HTR-8/SVneo (cell line): ENCODE measurements at places on chromosomes 7 and 10.

DNA sequence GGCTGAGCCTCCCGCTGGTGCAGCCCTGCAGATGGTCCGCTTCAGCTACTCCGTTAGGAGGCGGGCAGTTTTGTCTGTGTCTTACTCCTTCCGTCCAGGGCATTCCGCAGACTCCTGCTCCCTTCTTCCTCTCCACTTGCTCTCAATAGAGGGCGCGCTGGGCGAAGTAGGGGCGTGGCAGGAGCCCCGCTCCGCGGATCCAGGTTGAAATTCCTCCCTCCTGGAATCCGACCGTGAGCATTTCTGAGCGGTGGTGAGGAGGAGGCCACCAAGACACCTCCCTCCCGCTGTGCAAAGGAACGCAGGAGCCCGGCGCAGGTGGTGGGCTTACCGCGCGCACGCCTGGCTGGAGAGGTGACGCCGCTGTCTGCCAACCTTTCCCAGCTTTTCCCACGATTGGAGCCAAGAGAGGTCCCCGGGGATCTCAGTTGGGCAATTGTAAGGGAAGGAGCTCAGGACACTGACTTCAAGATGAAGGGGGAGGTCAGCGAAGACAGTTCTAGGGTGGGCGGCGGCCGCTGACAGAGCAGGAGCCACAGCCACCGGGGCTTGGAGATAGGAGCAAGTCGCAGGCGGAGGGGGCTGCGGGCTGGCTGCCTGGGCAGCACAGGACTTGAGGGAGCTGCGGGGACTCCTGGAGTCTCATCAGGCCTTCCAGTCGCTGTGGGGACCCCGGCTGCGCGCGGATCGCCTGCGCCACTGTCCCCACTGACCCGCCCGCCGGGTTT, 1011.3 kb downstream of the XPNPEP1 start:
- peak; percentile 50 for DNase-seq

DNA sequence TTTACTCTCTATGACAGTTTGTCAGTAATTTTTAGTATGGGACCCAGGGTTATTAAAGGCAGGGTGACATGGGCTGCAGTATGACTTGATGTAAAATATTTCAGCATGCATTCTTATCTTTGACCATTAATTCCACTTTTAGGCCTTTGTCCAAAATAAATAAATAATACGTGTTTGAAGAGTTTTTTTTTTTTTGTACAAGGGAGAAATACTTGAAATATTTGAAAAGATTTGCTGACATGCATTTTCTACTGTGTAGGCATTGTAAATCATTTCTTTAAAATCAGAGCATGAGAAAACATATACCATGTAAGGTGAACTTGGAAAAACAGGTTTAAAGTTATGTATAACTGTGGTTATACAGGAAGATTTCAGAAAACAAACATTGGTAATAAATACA, 23.5 kb downstream of the NRG3 start:
- no peak for DNase-seq

GRCh38 chr7:68485253-68485917, 1112.9 kb upstream of the AUTS2 start:
- no peak for DNase-seq

DNA sequence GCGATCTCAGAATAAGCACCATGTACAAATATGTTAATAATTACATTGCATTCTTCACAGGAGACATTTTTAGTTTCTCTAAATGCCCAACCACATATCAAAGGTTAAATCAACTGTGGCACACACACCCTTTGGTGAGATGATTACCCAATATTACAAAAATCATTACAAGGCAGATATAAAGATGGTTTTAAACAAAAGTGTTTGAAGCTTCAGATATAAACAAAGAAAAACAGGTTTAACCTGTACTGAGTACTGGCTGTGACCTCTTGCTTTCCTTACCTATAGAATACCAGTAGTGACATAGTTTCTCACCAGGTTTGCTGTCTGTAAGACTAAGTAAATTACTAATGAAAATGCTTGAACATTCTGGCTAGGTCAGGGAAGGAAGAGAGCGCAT, 360.0 kb upstream of the IGFBP3 start:
- DNase-seq = no peak

DNA sequence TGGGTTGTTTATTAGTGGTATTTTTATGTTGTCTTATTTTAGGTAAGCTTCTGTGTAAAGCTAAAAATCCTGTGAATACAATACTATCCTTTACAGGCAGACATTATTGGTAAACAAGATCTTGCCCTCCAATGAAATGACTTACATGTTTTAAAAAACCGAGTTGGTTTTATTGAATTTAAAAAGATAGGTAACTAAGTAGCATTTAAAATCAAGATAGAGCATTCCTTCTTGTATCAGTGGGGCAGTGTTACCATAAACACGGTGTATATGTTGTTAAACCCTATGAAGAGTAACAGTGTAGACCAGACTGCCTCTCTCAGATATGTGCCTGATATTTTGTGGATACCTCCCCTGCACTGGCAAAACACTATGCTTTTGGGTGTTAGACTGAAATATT, 81.0 kb downstream of the SNX10 start:
- no peak for DNase-seq

GRCh38 chr7:95469187-95469586, 16.6 kb upstream of the ASB4 start:
- DNase-seq = no peak

DNA sequence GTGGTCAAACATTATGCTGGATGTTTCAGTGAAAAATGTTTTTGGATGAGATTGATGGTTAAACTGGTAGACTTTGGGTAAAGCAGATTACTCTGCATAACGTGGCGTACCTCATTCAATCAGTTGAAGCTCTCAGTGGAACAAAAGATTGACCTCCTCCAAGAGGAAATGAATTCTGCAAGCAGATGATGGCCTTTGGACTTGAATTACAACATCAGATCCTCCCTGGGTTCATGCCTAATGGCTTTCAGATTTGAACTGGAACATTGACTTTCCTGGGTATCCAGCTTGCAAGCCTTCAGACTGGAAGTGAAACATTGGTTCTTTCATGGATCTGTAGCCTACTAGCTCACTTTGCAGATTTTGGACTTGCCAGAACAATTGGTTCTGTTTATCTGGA, 169.3 kb upstream of the MALRD1 start:
- DNase-seq = no peak

- DNase-seq = no peak
These were observed 135.6 kb downstream of the TMEM168 start for GRCh38 chr7:112654322-112655216.

- DNase-seq = no peak
These were observed 8.0 kb downstream of the GRIFIN start for GRCh38 chr7:2468227-2468626.

DNA sequence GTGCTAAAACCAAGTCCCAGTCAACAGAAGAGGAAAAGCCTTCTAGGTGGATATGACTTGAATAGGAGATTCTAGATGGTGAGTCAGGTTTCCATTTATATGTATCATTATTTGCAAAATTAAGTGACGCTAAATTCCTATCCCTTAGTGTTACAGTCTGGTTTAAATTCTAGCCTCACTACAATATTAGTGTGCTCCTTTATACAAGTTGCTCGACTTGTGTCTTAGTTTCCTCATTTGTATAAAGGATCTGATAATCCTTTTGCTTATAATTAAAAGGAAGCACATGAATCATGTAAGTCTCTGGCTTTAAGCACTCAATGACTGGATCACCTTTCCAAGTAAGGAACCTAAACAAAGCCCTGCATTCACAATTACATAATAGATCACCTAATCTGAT, 105.7 kb downstream of the SVOPL start:
- no peak for DNase-seq

- no peak for DNase-seq
These were observed 20.8 kb downstream of the BRAF start for GRCh38 chr7:140903741-140904480.

- no peak for DNase-seq
These were observed 49.4 kb downstream of the MRPL32 start for GRCh38 chr7:42981601-42982000.

DNA sequence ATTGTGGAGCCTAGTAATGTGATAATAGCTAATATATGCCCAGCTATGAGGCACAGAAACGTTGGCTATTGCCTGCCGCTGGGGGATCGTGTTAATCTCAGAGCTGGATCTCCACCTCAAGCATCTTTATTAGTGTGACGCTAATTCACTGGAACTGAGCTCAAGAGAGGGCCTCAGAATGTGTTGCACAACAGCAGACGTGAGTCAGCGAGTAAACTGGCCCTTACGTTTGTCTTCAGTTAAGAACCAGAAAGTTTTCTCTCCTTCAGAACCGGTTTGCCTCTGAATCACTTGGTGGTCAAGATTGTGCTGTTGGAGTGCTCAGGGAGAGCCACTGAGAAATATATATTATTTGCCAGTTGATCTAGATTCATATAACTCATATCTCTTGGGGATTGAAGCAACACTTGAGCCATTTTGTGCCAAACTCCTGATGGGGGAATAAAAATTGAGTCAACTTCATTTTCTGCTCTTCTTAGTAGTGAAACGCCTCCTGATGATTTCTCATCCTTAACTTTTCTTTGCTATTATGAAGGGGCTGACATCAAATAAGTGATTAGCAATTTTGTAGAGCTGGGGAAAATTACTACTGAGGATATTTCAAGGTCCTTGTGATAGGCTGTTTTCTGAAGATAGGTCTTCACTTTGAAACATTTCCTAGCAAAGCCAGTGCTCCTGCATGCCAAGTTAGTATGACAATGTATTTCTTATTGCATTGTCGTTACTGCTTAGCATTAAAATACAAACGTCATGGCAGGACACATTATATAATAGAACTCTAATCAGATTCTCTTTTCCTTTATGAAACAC, 22.3 kb downstream of the BZW2 start:
- peak; percentile 87 for DNase-seq

GRCh38 chr7:650339-651031, 76.0 kb upstream of the DNAAF5 start:
- DNase-seq = no peak

DNA sequence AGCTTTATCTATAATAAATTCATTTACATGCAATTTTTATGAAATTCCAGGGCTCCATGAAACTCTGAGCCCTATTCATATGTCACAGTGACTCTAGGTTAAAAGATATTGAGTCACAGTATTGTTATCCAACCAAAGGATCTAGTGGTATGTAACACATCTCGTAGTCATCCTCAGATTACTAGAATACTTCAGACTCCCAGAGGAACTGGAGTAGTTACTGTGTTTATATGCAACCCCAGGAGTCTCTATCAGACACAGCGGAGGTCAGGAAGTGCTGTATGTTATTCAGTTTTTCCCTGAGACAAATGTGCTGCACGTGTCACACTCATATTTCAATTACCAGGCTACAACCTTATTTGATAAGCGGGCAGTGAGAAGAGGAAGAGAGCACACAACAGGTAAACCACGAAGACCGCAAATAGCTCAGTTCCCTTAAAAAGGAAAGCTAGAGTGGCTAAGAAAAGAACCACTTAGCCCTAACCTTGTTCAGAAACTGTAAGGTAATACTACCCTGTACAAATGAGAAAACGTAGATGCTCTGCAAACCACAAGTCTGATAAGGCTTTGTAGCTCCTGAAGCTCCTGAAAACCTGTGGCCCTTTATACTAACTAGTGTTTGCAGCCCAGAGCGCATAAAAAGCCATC, 114.0 kb upstream of the CNTNAP2 start:
- no peak for DNase-seq

DNA sequence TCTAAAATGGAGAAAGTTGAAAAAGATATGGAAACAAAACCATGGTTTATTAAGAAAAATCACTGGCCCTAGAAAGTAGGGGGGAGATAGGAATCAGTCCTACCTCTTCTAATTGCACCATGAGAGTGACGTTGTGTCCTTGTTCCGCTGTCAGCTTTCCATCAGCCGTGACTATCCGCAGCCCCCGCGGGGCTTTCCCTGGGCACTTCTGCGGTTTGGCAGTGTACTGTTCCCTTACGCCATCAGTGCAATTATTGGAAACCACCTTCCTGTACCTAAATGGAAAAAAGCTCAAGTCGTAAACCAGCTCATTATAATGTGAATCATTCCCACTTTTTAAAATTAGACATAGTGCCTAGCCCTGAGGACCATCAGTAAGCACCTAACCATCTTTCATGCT, 512.2 kb downstream of the SORCS1 start:
- DNase-seq = no peak

- DNase-seq = no peak
These were observed 55.8 kb downstream of the BICC1 start for GRCh38 chr10:58568428-58568935.

GRCh38 chr7:84524714-84525694, 330.4 kb upstream of the SEMA3A start:
- no peak for DNase-seq

- no peak for DNase-seq
These were observed 9.3 kb downstream of the CASP7 start for GRCh38 chr10:113689057-113689456.

GRCh38 chr10:108036265-108036664, 871.8 kb upstream of the SORCS1 start:
- DNase-seq = no peak

GRCh38 chr10:84613336-84614021, 285.1 kb downstream of the CCSER2 start:
- peak; percentile 10 for DNase-seq

GRCh38 chr7:25456467-25457171, 228.3 kb upstream of the NPVF start:
- DNase-seq = no peak

GRCh38 chr7:132286836-132287235, 289.4 kb downstream of the PLXNA4 start:
- DNase-seq = no peak

DNA sequence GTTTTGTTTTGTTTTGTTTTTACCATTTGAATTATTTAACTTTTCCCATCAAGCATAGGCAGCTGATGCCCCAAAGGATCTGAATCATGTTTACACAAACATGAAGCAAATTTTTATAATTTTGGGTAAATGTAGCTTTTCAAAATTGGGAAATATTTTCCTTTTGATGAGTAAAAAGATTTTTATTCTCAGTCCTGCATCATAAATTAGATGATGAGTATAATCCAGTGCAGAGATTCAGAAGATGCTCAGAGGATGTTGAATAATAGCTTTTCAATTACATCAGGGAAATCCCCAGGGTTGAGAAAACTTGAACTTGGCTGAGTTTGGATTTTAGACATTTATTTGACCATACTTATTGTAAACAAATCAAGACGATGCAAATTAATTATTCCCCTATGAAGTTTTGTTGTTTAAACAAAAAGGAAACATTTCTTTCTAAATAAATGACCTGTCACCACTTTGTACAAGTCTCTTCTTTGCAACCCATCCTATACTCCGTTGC, 121.7 kb downstream of the FAM204A start:
- no peak for DNase-seq

- no peak for DNase-seq
These were observed 28.0 kb downstream of the DNAJC1 start for GRCh38 chr10:21975378-21975990.

- no peak for DNase-seq
These were observed 11.7 kb downstream of the PTPRE start for GRCh38 chr10:127918572-127918971.
